CD4-positive, alpha-beta T cell treated with Interleukin-2 at 100 ng/mL for 4 hours (primary cell): ENCODE measurements at places on chromosomes 1 and 21.

GRCh38 chr1:186059311-186059710, 315.7 kb downstream of the TPR start:
- no peak for DNase-seq

DNA sequence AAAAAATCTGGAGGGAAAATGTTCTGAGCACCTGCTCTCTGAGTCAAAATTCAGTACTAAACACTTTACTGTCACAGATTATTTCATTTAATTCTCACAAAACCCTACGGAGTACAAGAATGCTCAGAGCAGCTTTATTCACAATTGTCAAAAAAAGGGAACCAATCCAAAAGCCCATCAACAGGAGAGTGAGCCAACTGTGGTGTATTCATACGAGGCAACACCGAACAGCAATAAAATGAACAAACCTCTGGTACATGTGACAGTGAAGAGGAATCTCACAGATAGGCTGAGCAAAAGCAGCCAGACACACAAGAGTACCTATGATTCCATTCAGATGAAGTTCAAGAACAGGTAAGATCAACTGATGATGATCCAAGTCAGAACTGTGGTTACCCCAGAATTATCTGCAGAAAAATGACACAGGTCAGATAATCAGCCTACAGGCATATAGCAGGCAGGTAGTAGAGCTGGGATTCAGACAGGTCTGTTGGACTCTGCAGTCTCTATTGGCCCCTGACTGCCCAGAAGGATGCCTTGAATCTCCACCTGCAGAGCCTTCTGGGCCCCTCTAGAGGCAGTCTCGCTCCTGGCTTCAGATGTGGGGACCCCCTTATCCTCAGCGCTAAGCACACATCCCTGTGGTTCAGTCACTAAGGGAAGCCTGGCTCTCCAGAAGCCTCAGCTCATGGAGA, 19.2 kb downstream of the SLC9A1 start:
- no peak for DNase-seq

GRCh38 chr1:87212431-87213134, 116.1 kb upstream of the LMO4 start:
- DNase-seq: no peak

DNA sequence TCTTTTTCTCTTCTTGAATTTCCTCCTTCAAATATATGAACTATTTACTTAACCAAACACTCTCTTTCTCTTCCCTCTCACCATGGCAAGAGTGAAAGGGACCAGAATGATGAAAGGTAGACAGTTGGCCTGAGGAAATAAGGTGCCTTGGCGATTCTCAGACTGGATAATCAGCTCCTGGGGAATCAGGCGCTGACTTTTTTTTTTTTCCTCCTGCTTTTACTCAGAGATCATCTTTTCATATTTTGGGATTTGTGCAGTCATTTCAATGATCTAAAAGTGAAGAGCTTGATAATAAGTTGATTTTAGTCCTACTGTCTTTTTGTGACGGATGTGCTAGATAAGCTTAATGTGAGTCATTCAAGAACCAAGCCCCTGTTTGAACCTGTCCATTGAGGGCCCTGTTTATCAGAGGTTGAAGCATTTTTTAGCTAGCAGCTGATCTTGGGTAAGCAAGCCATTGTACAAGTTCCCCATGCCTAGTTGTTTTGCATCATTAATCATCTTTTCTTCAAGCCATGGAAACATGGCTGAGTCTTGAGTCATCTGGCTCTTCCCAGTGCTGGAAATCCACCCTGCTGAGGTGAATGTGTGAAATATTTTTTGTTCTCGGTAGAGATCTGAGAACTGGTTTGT, 40.8 kb downstream of the ITSN1 start:
- DNase-seq: no peak

DNA sequence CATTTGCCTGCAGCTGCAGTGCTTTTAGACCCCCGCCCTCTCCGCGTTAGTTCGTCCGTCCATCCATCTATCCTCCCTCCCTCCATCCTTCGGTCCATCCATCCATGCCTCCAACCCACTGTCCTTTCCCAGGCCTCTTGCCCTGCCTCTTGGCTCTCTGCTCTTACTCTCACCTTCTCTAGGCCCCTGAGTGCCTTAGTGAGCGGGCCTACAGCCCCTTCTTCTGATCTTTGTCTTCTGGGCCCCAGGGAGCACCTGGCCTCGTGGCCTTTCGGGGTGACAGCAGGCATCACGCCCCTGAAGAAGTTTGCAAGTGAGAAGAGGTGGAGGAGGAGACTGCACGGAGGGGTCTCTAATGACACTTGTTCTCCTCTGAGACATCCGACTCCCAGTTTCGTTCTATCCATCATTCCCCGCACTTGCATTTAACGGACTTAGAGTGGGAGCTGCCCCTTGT, 842 bp downstream of the ATXN7L2 start:
- no peak for DNase-seq

GRCh38 chr1:77541162-77541545, 141.3 kb downstream of the ZZZ3 start:
- DNase-seq: no peak

- DNase-seq: no peak
These were observed 11.2 kb upstream of the HMGB4 start for GRCh38 chr1:33852711-33853110.

DNA sequence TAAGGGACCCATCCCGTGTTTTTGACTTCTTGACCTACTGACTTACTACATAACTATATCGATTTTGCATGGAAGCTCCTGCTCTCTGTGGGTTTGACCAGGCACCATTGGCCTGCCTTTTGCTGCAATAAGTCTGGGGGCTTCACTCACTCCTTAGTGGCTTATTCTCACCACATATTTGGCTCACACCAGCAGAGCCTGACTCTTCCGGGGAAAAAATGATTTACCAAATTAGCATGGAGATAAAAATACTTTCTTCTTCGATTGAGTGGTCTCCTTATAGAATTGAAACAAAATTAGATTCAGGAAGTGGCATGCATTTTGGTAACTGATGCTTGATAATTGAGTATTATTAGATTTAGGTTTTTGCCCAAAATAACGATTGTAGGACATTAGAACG, 129.7 kb downstream of the RUNX1 start:
- no peak for DNase-seq

GRCh38 chr1:31019401-31019800, 46.1 kb downstream of the PUM1 start:
- DNase-seq: no peak

GRCh38 chr1:42165511-42166210, 1.1 kb upstream of the GUCA2A start:
- no peak for DNase-seq

GRCh38 chr1:156368157-156368658, 803 bp upstream of the RHBG start:
- DNase-seq: no peak

- DNase-seq: no peak
These were observed 8.5 kb downstream of the PRDM2 start for GRCh38 chr1:13708380-13708982.

DNA sequence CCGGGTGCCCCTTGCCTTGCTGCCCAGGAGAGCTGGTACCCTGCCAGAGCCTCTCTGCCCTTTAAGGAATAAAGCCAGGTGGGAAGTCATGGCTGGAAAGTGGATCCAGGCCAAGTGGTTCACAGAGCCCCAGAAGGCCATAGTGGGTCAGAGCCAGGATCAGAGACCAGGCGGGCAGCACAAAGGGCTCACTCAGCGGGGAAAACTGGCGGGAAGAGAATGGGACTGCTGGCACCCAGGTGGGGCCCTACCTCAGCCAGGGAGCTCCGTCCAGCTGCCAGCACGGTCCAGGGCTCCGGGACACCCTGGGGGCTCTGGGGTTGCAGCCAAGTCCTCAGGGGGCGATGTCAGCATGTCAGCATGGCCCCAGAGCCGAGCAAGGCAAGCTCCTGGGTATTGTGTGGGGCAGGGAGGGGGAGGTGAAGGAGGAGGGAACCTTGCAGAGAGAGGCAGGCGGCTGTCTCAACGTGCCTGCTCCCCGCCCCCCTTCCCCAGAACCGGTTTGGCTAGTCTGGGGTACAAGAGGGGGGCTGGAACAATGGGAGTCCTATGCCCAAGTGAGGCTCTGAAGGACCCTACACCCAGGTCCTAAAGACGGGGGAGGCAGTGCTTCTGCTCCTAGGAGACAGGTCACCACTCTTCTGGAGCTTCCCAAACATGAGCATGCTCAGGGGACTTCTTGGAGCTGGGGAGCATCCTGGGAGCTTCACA, at the start of gene ARHGEF19:
Gene ARHGEF19, minus strand, starts transcription at position 402 of the 711 bp plus-strand sequence. CDS start 3,598 bp downstream, outside the sequence.
- DNase-seq: no peak

DNA sequence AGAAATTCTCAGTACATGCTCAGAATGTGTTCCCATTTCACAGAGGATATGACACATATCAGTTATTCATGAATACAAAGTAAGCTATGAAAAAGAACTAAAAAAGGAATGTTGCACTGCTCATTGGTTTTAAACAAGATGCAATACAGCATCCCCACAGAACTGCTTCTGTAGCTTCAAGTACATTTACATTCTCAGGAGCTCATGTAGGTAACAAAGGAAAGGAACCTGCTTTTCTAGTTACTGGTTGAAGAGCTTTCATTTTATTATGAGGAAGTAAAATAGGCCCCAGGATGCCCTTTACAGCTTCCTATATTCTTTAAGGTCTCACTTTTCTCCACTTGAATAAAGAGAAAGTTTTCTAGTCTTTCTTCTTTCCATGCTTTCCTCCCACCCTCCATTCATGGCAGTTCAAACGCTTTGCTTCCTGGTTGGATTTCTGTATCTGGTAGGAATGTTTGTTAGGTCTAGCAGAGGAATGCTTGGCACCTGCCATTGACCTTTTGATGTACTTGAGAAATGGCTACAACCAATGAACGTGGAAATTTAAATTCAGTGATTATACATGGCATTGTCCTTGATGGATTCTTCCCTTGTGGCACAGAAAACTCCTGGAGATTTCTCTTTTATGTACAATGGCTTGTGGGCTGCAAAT, 27.1 kb upstream of the KCNK2 start:
- DNase-seq: no peak

DNA sequence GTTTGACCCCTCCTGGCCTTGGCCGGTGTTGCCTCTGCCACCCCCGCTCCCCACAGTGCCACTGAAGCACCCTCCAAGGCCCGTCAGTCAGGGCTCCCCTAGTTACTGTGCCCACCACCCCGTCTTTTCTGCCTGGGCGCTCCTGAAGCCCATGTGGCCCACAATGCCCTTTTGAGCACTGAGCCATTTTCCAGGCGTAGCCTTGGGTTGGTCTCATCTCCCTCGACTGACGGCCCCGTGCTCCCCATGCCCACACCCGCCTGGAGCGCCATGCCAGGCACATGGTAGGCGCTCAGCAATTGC, 107.9 kb downstream of the WDR4 start:
- no peak for DNase-seq

DNA sequence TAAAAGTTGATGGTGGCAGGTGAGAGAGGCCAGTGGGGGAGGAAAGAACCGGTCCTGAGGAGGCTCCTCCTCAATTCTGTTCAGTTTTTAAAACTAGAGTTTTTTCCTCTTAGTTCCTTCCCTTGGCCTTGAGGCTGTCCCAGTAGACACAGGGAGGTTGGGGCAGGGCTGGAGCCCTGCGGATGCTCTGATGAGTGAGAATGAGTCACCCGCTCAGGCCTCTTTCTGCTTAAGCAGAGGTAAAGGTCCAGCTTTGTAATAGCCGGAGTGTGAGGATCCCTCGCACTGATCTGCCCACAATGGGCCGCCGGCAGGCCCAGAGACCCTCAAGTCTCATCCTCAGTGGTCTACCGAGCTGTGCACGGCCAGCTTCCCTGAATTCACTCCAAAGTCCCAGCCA, 49.6 kb upstream of the IRF2BP2 start:
- DNase-seq: no peak
